CD4-positive, alpha-beta T cell treated with Interleukin-15 for 4 hours (primary cell): ENCODE measurements at places on chromosomes 4 and X.

GRCh38 chrX:16491461-16491860, 158.5 kb upstream of the S100G start:
- DNase-seq = no peak

GRCh38 chr4:190016369-190017289, 10.4 kb downstream of the FRG2 start:
- no peak for DNase-seq

GRCh38 chr4:1815096-1815996, 22.3 kb downstream of the FGFR3 start:
- DNase-seq = no peak

DNA sequence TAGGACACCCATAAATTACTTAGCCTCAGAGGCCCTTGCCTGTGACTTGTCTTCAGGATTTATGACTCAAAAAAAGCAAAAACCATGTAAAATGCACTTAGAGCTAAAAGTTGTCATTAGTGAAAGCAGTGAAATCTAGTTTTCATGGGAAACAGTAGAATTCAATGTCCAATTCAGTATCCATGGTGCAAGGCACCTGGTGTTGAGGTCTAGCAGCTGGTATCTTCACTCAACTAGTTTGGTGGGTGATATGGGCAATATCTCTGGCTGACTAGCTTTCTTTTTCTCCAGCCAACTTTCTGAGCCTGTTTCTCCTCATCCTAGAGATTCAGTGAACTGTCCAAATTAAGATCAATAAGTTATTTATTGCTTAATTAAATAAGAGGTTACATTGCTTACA, 229.8 kb upstream of the NDST4 start:
- no peak for DNase-seq

GRCh38 chrX:115400960-115401359, 111.4 kb downstream of the LUZP4 start:
- DNase-seq = no peak

GRCh38 chrX:55451626-55451989, 319 bp upstream of the MAGEH1 start:
- no peak for DNase-seq

GRCh38 chr4:87046121-87046551, 111.3 kb downstream of the AFF1 start:
- DNase-seq = no peak

GRCh38 chr4:141636771-141637460, 533 bp downstream of the IL15 start:
- peak; percentile 20 for DNase-seq

DNA sequence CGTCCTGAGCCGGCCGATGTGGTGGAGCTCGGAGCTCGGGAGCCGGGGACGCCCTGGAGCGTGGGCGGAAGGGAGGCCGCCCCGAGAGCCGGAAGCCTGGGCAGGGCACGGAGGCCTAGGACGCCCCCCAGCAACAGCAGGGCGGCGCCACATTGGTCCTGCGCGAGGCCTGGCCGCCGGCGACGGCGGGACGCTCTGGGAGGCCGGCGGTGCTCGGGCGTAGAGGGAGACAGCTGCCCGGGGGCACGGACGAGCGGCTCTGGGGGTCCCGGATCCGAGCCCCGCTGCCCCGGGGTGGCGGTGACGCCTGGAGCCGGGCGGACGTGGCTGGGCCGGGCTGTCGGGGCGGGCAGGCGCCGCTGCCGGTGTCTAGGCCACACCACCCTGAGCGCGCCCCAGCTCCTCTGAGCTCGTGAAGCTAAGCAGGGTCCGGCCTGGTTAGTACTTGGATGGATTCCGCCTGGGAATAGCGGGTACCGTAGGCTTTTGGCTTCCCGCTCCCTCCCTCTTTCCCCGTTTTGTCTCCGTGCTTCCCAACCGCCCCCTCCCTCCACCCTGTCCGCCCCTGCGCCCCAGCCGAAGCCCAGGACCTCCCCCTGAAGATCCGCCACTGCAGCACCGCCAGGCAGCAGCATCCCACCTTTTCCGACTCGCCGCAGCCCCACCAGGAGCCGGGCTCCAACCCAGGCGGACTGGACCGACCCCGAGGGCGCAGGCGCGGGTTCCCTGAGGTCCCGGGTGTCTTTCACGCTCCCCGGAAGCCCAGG, 12.1 kb downstream of the FRG2 start:
- no peak for DNase-seq

DNA sequence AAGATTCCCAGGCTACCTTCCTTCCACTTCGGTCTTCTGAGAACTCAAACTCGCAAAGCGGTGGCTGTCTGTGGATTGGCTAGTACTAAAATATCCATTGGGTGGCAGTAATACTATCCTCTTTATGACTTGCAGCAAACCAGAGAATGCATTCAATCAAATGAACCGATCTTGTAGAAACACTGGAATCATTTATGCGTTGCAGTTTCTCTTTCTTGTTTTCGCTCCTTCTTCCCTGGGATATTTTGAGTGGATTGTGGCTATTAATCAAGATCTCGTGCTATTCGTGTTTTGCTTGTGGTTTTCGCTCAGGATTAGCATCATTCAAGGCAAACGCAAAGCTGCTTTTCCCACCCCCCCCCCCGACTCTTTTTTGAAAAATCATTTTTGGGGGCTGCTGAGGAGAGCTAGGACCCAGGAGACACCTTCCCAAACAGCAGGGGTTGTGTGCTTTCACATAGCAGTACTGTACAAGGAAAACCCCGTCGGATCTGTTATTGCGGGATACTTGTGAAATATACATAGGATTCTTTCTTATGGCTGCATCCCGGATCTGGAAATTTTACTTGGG, at the start of gene IL1RAPL1:
Gene IL1RAPL1, plus strand, starts transcription at position 466 of the 571 bp plus-strand sequence.
- DNase-seq = no peak

GRCh38 chr4:5793514-5793913, 82.5 kb downstream of the EVC start:
- DNase-seq = no peak

DNA sequence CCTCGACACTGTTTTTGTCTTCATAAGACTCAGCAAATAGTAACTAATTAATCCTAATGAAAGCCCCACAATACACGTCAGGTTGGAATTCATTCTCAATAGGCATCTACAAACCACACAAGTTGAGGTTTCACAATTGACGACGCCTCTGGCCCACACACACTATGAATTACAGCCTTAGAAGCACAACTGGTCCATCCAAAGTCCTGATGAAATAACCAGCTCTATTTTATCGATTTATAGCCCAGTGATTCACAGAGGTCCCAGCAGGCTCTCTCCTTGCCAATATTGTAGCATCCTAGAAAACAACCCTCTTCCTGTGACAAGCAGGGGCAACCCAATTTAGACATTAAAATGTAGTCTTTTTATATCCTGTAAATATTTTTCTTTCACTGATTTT, 112.1 kb downstream of the NR3C2 start:
- DNase-seq = no peak

GRCh38 chrX:66731398-66731797, 92.5 kb upstream of the EDA2R start:
- DNase-seq = peak; percentile 12

- DNase-seq = no peak
Measured at GRCh38 chr4:971666-972500, 1.5 kb downstream of the DGKQ start.

GRCh38 chr4:185219551-185220344, 10.3 kb downstream of the SNX25 start:
- DNase-seq = no peak

- DNase-seq = no peak
Measured at GRCh38 chr4:32748498-32748897, 2028.3 kb downstream of the PCDH7 start.
